ENCODE measurements at places on chromosomes 1 and 21. TPM values are rescaled to one million over a fixed set of nuclear protein-coding genes. Genes with fewer than 3 reads are reported as not detected.

Gene APCS
- not detected for total RNA-seq

Gene PRELP
- 1.5 TPM for total RNA-seq

Gene PDZK1
- not detected for total RNA-seq

DNA sequence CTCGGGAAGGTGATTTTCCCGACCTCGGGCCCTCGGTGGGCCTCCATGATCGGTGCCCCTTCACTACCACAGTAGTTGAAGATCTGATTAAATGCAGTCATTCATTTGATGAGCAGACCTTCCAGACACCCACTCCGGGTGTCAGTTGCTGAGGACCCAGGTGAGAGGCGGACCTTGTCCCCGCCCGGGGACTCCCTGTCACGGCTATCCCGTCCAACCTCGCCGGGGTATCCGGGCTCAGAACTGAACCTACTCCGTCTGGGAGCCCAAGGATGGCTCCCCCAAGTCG lies 22.6 kb downstream of the RNU1-3 start:
- peak; percentile 25 for ATAC-seq

- peak; percentile 64 for ATAC-seq
Observed at GRCh38 chr1:175221557-175222175, 29.1 kb upstream of the KIAA0040 start.

Gene GJA4
- 2.0 TPM for total RNA-seq

DNA sequence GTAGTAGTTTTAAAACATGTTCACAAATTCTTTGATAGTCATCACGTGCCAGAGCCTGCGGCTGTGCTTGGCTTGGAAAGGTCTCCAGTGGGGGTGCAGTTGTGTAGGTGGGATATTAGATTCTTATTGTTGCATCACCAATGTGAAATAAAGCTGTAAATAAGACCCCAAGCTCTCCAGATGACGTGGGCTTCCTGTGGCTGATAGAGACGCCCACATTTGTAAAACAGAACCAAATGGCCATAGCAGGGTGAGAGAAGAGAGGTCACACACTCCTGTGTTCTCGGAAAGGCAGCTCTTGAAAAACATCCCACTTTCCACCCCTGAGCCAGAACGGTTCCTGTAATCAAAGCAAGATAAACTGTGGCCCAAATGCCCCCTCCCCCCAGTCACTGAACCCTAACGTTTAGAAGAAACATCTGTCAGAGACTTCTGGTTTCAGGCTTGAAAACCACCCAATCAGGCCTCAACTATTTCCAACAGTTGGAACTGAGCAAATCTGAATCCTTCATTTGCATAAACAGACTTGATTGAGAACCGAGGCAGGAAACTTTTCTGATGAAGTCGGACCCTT lies 6.6 kb upstream of the NTPCR start:
- no peak for ATAC-seq

DNA sequence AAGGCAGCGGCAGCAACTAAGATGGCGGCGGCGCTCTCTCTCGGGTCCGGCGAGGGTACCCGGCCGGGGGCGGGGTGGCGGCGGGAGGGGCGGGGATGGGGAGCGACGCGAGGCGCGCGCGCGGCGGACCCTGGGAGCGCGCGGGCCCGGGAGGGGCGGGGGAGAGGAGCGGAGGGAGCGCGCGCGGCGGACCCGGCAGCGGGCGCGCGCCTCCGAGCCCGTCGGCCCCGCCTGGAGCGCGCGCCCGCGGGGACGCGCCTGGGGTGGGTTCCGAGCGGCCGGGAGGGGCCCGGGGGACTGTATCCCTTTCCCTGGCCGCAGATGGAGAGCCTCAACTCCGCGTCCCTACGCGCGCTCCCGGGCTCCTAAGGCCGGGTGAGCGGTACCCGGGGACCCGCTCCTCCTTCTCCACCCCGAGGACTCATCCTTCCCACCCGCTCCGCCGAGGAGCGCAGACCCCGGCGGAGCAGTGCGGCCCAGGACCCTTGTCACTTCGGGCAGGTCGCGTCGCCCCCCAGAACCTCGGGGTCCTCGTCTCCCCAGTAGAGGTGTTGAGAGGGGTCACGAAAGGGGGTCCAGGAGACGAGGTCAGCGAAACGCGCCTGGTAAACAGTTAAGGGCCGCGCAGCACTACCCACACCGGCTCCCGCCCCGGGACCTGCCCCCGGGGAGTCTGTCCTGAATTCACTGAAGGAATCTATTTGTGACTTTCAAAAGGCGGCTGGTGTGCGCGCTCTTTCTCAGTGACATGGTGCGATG lies at the start of gene CLSTN1:
CLSTN1 (minus strand) TSS at position 23 of the 759 bp plus-strand sequence. CDS start 232 bp downstream, outside the sequence.
- peak; percentile 62 for ATAC-seq

Gene CD48
- 2.0 TPM for total RNA-seq

DNA sequence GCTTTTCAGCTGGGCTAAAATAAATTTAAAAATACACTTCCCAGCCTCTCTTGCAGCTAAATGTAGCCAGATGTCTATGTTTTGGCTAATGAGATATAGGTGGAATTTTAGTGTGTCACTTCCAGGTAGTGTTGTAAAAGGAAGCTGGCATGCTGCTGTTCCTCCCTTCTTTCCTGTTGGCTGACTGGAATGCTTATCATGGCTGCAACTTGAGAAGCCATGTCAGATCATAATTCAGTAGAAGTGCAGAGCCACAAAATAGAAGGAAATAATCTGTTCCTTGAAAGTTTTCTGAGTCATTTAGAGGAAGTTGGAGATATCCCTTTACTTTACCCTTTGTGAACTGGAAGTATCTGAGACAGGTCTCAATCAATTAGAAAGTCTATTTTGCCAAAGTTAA lies 10.9 kb upstream of the RBM15 start:
- ATAC-seq: no peak

Gene BTG2
- 22.6 TPM for total RNA-seq

Gene ITLN1
- total RNA-seq: not detected

Gene PRR9
- total RNA-seq: not detected

DNA sequence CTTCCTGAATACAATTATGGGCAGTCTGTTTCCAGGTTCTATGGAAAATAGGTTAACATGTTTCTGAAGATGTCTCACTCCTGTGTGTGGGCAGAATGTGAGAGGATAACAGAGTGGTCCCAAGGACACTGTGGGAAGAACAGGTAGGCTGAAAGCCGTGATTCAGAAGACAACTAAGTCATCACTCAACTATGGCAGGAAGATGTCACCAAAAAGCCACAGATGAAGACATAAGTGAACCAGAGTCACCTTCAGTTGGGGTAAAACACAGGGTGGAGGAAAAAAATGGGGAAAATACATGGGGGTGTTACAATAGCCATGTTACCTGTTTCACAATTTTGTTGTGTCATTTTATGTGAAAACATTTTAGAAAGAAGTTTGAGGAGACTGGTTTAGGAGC lies 75.1 kb downstream of the UCHL5 start:
- no peak for ATAC-seq

Gene CLEC20A
- not detected for total RNA-seq

GRCh38 chr1:162011337-162012012 lies 12.2 kb downstream of the OLFML2B start:
- peak; percentile 30 for ATAC-seq

- ATAC-seq: no peak
Observed at GRCh38 chr1:183273300-183273699, 87.2 kb downstream of the LAMC2 start.

Gene ATAD3A
- total RNA-seq: 23.2 TPM

DNA sequence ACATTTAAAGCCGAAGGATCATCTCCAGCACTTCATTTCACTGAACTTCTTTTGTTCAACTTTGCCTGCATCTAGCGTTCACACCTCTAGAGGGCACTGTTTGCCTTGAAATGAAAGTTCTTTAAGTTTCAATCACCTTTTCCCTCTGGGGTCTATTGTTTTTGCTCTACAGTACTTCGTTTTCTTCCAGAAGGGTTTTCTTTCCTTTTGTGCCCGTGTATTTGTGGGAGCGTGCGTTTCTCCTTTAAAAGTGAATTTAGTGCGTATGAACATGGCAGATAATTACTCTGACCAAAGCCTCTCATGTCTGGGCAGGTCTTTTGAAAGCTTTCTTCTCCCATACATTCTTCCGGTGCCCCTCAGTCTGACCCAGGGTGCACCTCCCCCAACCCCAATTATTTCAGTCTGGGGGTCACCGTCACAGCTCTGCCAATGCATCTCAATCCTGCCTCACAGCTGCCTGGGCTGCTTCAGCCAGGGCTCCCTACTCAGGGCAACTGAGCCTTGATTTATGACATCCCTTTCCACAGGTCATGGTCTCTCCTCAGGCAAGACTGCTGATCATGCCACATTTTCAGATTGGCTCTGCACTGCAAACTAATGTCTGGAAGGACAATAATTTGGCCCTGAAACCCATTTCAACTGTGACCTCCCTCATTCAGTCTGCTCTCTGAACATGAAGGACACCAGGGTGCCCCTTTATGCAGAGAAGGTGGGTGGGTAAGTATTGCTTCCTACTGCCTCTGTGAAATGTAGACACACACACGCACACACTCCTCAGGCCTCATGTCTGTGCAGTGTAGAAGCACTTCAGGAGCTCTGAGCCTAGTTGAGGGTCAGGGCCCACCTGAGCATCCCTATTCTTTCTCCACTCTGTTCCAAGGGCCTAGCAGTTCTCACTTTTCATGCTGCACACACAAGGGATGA lies 88.6 kb downstream of the NUF2 start:
- no peak for ATAC-seq

Gene TTC34
- total RNA-seq: 0.08 TPM

Gene PLEKHN1
- 26.4 TPM for total RNA-seq

GRCh38 chr1:234887016-234887900 lies 241.4 kb downstream of the TOMM20 start:
- ATAC-seq: no peak

DNA sequence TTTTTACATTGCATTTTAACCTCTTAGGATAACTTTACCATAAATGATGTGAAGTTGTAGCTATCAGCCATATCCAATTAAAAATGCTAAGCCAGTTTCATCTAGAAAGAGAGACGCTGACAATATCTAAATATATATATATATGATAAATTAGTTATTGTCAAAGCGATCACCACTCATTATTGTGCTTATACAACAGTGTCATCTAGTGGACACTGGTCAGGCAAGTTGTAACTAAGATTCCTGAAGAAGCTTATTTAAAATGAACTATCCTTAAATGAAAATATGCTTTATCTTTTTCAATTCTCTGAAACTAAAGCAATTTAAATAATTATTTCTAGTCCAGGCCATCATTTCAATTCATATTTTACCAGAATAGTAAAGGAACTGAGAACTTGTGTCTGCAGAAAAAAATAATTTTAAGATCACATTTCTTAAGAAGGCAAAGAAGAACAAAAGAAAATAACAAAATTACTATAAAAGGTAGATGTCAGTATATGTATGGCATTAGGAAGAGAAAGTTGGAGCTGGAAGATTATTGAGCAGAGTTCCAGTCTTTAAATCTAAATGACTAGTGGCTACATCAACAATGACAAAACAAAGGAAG lies 193.3 kb upstream of the SNX7 start:
- peak; percentile 48 for ATAC-seq

DNA sequence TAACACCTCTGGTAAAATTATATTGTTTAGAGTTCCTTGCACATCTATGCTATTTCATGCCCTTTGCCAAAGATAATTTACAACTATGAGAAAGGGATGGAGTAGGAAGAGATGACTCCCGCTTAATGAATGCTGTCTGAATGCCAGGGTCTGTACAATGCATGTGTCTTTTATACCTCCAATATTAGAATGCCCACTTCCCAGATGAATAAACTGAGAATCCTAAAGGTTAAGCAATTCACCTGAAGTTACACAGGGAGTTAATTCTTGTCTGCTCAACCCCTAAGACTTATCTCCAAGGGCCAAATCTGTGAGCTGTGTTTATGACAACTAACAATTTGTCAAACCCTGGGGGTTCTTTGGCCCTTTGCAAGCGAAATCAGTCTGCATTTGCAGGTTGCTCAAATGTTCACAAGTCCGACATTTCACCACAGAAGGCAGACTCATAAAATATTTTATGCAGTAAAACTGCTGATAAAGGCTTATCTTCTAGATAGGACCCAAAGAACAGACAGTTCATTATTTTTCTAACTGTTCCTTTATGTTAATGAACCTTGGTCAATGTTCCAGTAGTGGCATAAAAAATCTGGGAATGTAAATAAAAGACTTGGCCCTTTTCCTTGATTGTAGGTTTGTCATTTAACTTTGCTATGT lies 50.2 kb upstream of the ATP1A1 start:
- no peak for ATAC-seq

DNA sequence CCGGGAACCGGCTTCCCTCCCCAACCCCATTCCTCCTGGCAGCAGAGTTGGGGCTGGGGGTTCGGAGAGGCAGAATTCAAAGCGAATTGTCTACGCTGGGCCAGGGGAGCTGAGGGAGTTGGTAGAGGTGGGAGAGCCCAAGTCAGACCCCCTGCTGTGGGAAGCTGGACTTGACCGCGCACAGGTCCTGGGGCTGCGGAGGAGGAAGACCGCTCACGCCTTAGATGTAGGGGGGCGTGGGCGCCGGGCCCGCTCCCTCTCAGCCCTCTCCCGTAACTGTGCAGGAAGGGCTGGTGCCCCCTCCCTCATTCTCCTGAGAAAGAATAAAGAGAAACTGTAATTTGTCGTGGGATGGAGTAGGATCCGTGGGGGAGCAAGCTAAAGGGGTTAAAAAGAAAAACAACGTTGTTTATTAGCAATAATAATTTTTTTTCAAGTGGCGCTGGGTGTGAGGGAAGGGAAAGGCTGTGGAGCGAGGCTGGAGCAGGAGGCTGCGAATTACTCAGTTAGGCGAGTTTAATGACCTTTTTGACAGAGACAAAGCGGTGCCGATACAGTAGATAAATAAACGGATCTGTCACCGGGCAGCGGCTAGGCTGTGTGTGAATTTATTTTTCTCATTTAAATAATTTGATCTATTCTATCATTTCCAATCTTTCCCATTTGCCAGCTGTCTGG lies 838 bp upstream of the GRIK3 start:
- no peak for ATAC-seq

GRCh38 chr1:178579562-178579961 lies 66.7 kb downstream of the TEX35 start:
- no peak for ATAC-seq

DNA sequence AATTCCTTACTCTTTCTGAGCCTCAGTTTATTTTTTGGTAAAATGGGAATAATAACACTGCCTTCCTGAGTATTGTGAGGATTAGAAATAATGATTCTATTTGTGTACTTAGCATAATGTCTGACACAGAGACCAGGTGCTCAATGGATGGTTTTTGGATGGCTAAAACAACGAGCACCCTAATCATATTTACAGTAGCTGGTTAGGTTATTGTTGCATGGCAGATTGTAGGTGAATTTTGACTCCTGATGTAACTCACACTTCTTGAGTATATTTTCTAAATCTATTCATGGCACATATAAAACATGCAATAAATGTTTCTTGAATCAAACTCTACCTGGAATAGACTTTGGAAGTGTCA lies 11.9 kb upstream of the DUSP10 start:
- no peak for ATAC-seq

Gene MLLT11
- total RNA-seq: 0.80 TPM
